ENCODE measurements at places on chromosomes 3 and 15.
A peak's percentile ranks its signal among the peaks of the same experiment; 100 is the strongest.

GRCh38 chr15:38666865-38667510 is 102.4 kb upstream of the RASGRP1 start:
- no peak for DNase-seq

- no peak for DNase-seq
Observed at GRCh38 chr3:141148169-141148568, 83.5 kb upstream of the PXYLP1 start.

DNA sequence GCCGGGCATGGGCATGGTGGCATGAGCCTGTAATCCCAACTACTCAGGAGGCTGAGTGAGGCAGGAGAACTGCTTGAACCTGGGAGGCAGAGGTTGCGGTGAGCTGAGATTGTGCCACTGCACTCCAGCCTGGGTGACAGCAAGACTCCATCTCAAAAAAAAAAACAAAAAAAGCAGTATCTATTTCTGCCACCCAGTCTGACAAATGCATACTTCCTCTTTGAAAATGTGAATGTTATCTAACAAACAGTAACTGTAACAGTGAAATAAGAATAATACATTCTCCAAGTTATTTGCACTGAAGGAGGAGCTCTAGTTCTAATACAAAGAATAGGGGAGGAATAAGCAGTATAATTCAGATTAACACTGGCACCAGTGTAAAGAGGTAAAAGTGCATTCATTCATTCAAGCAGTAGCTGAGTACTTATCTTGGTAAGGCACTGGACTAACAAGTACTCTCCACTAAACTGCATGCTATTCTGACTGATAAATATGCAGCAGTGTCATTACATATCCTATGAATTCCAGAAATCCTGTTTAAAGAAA is 12.9 kb downstream of the VPS13C start:
- no peak for DNase-seq

GRCh38 chr3:3240986-3241385 is 61.5 kb upstream of the CRBN start:
- no peak for DNase-seq

GRCh38 chr3:8320711-8321458 is 180.7 kb upstream of the LMCD1 start:
- DNase-seq, result peak; percentile 60

- DNase-seq, result no peak
Observed at GRCh38 chr15:70374096-70374495, 276.4 kb upstream of the TLE3 start.

DNA sequence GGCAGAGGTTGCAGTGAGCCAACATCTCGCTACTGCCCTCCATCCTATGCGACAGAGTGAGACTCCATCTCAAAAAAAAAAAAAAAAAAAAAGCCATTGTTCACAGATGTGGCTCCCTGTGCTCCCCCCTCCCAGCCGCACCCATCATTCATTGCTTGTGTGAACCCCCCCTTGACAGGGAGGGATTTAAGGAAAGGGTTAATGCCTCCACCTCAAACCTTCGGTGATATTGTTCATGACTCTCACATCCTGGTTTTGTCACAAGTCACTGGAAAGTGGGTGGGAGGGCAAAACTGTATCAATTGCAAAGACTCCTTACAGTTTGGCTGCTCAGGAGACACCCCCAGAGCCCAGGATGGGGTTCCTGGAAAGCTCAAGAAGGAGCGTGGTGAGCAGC is 7.7 kb downstream of the SLC6A6 start:
- DNase-seq, result no peak

DNA sequence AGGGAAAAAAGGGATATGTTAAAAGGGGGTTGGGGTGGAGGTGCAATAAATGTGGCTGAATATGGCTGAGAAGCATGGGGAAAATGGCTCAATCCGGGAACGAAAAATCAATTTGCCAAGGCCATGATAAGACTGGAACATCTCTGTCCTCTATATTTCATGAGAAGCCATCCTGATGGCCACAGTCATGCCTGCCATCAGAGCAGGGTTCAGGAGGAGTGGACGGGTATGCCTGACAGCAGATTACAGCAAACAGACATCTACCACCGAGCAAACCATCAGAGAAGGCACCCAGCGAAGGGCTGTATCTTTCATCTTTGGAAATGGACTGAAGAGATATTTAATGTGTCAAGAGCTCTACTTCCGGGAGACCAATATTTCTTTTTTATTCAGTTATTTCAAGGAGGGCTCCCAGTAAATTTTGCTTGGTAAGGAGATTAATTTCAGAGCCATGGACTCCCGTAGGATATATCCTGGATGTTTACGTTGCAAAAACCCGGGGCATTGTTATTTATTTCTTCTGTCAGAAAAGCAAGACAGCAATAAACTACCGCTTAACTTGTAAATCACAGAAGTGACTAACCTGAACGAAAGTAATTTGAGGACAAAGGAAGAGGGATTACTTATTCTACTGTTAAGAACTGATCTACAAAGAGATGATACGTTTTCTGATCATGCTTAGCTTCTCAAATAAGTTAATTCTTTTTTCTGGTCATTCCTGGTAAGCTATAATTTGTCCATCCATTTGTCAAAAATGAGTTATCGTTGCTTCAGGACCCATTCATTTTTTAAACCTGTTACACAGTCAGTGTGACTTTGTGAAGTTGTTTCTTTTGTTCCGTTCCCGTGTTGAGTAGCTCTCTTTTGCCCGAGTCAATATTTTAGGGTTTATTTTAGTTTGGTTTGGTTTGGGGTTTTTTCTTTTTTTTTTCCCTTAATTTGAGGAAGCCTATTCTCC is 80.6 kb upstream of the CHD2 start:
- DNase-seq, result no peak

DNA sequence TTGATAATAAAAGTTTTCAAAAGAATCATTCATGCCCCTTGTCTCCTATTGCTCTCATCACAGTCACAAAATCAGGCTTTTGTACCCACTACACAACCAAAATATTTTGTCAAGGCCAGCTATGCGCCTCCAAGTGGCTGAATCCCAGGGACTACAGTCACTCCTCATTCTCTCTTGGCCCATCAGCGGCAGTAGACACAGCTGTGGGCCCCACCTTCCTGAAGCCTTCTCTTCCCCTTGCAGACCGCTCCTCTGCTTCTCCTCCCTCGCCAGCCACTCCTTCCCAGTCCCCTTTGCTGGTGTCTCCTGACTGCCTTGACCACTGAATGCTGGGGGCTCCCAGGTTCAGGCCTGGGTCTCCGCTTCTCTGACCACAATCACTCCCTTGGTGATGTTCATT is 52.1 kb downstream of the LSM3 start:
- DNase-seq, result peak; percentile 37

DNA sequence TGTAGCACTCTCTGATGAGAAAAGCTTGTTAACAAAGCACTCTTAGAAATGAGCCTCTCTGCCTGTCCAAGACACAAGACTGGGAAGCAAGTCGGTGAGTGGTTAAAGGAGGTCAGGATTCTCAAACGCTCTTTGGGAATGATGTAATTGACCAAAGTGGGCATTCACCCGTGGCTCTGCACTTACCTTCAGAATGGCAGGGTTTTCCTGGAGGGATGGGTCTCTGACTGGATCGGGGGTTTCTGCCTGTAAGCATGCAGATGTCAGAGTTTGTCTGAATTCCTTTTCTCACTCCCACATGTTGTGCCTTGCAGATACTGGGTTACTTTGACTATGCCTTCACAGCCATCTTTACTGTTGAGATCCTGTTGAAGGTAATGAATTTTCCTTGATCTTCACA is 106.3 kb downstream of the CHDH start:
- DNase-seq, result no peak

GRCh38 chr15:34241376-34242330 is 16.8 kb downstream of the EMC4 start:
- DNase-seq, result no peak

DNA sequence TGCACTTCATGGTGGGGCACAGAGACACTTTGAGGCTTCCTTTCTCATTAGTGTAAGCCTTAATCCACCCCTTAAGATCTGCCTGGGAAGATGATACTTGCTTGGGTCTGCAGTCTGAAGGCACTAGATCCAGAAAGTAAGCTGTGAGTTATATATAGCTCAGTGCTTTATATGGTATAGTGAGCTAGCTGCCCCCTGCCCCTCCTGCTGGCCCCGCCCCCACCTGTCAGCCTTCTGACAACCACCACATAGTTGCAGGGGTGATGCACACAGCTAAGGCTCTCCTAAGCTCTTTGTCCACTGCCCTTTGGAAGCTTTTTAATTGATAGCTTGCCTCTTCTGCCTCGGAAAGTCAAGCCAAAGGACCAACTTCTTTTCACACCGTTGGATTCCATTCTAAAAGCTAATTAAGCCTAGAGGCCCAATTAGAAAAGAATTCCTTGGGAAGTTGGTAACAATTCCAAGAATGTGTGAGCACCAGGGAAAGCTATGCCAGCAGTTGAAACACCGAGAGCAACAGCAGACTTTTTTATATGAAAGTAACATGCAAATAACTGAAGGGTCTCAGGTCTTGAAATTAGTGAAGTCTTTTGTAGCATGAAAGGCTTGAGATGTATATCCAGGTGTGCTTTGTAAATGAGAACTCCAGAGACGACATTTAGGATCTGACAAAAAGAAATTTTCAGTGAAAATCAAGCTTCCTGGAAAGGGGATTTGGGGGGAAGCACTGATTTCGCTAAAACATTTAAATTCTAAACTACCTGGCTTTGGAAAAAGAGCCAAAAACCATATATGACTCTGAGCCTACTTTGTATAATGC is 2.3 kb downstream of the TPM1 start:
- DNase-seq, result peak; percentile 84

GRCh38 chr3:57354768-57355167 is 62.3 kb upstream of the ASB14 start:
- DNase-seq, result no peak

- DNase-seq, result no peak
Observed at GRCh38 chr15:74789171-74789631, 7.3 kb downstream of the CSK start.

GRCh38 chr15:67840749-67841512 is 1.1 kb upstream of the RNU6-1 start:
- peak; percentile 63 for DNase-seq

GRCh38 chr15:43903864-43904290 is 77.1 kb downstream of the WDR76 start:
- DNase-seq, result peak; percentile 95

- peak; percentile 90 for DNase-seq
Observed at GRCh38 chr3:45056608-45057301, 30.7 kb downstream of the CLEC3B start.

DNA sequence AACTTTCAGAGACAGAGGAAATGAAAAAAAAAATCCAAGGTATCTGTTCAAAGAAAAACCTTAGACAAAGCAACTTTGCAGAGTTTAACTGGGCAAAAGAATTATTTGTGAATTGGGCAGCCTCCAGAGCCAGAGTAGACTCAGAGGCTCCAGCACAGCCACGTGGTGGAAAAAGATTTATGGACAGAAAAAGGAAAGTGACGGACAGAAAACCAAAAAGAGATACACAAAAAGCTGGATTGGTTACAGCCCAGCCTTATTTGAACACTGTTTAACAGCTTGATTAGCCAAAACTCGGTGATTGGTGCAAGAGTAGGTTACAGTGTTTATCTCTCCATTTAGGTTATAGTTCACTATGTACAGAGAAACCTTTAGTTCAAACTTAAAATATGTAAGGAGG is 23.7 kb upstream of the GPD1L start:
- DNase-seq, result no peak

- DNase-seq, result no peak
Observed at GRCh38 chr3:159910991-159911663, 77.5 kb upstream of the IL12A start.

DNA sequence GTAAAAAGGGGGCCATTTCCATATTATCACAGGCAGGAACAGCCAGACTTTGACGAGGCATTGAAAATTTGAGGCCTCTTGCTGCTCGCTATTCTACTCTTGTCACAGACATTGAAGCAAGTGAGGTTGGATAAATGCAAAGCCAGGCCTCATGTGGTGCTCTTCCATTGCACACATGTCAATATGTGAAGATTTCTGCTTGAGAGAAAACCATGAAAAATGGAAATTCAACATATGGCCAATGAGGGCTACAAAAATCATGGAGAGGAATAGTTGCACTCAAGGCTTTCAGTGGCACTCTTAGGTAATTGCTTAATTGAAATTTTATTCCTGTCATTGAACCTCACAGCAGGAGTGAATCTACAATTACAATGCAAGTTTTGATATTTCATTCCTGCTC is 185.6 kb upstream of the MBNL1 start:
- DNase-seq, result no peak

DNA sequence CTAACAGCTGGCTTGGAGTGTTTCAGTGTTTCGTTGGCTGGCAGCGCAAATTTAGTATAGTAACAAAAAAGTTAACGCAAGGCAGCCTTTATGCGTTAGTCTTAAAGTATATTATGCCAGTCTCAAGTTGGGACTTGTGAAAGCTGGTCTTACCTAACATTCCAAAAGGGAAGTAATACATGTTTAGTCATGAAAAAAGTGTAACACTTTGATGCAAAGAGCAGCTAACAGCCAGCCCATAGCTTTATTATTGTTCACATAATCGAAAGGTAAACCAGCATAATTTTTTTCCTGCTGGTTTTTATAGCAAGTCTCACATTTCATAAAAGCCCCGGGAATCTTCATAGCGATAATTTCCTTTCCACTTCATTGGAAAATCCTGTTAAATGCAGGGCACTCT is 2.4 kb upstream of the GPR87 start:
- no peak for DNase-seq

- DNase-seq, result no peak
Observed at GRCh38 chr15:29838352-29839010, 16.2 kb upstream of the TJP1 start.

DNA sequence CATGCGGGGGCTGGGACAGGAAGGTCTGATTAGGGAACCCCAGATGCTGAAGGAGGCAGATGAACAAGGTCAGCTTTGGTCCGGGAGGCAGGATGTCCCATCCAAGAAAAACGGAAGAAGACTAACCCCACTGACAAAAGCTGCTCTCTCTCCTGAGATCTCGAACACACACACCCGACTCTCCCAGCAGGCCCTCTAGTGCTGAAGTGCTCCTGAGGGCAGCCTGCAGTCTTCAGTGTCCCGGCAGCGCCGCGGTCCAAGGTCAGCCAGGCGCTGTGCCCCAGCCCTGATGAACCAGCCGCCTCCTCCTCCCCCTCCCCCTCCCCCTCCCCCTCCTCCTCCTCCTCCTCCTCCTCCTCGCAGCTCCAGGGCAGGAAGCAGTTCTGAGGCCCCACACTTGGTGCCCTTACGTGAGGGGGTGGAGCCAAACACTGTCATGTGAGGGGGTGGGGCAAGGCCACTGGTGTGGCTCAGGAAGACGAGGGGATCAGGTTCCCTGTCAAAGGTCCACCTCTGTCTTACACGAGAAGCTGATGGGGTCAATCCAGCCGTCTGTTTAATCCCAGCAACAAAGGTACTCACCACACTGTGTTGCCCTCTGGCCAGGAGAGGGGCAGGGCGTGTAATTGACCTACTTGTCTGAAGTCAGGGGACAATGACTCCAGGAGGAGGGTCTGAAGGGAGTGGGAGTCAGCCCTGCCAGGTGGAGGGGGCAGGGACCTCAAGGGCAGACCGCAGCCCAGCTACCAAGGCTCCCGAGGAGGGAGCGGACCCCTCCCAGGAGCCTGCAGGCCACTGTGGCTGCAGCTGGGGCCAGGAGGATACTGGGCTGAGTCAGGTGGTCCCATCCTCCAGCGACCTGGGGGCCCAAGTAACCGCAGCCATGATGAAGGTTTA is 34.3 kb downstream of the PRR23E start:
- peak; percentile 90 for DNase-seq
